ENCODE measurements at places on chromosomes 1 and 21.

DNA sequence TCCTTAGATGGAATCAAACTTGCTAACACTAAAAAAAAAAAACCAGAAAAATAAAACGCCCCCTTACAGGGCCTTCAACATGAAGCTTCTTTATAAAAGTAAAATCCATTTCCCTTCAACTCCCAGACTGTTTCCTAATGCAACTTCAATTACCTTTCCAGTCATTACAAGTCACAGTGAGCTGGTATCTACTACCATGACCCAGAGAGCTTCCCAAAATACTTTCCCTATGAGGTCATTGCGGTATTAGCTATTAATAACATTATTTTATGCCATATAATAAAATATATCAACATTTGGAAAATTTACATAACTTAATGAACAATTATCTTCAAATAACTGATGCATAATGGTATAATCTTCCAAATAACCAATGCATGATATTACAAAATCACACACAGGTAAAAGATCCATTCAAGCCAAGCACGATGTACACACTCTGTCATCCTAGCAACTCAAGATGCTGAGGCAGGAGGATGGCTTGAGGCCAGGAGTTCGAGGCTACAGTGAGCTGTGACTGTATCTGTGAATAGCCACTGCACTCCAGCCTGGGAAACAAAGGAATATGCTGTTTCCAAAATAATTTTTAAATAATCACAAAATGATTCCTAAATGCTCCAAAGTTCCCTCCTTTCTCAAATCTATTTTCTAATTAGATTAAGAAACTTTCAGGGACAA is 24.1 kb downstream of the EIF4G3 start:
- no peak for DNase-seq

DNA sequence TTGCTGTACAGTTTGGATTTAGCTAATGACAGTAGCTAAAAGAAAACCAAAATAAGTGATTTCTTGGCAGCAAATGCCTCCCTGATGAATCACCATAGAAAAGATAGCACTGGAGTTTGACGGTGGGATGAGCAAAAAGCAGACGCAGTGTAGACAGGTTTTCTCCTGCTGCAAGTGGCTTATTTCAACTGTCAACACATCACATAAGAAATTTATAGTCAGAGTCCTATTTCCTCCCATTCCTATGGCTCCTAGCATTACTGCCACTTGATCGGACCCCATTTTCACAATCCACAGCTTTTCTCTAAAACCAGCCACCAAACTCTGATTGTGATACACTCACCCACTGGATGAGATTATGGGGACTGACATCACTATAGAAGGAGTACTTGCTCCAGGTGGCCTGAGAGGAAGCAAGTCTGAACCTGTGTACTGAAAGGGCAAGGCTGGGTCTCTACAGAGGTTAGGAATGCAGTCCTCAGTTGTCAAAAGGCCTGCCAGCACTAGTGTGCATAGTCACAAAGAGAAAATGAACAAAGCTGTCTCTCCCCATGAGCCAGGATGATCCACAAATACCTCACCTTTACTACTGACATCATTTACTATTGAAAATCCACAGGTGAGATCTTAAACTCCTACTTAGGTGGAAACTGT is 359.8 kb downstream of the LTN1 start:
- DNase-seq: peak; percentile 71

DNA sequence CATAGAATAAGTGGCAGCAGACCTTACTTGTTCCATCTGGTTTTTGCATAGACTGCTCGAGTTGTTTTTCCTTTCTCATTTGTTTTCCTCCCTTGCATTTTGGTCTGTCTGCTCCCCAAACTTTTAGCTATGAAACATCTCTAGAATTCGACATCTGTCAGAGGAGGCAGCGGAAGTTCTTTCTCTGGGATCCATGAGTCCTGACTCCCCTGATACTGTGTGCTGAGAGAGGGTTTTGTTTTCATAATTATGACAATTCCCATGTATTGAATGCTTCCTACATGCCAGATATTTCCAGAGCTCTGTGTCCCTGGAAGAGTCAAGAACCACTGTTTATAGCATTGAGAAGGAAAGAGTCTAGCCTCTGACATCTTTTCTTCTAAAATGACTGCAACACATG is 172.6 kb downstream of the KIF26B start:
- no peak for DNase-seq

DNA sequence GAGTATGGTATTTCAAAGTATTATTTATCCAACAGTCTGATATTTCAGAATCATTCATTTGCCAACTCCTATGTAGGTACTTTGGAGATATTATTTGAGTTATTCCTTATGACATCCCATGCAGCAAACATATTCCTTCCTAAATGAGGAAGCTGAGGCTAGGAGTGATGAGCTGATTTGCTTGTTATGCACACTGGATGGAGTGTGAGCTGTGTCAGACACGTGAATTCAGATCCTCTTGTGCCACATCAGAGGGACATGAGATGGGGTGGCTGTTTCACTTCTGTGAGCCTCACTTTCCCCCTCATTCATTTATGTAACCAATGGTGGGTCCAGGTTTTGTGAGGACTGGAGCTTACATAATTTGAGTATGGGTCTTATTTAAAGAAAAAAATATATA is 215.9 kb downstream of the DISC1 start:
- no peak for DNase-seq

GRCh38 chr1:20160034-20160433 is 20.9 kb downstream of the PLA2G2F start:
- no peak for DNase-seq

DNA sequence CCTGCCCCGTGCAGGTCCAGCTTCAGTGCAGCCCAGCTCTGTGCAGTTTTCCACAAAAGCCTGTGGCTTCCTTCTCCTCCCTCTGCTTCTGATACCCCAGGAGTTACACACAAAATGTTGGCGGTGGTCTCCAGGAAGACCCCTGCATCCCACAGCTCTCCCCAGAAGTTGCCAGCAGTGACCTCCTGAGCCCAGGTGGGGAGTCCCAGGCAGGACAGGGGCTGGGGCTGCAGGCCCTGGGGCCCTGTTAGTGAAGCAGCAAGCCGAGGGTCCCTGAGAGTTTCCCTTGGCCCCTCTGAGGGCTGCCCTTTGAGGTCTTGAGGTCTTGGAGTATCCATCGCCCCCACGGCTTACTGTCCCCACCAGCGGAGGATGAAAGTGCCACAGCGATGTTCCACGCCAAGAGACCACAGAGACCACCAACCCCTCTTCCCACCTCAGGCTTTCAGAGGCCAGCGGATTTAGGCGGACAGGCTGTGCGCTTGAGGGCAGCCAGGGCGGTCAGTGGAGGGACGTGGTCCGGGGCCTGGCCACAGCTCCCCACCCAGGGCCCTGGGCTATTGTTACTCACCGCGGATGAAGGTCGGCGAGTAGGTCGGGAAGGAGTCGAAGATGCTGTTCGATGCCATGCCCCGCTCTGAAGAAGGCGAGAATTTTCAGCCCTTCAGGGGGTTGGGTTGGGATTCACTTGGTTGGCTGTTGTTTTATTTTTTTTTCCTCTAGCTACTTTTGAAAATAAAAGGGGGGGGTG is 34.0 kb upstream of the RUNX3 start:
- no peak for DNase-seq

- no peak for DNase-seq
Observed at GRCh38 chr21:42361286-42361685, 5.0 kb downstream of the TFF1 start.

GRCh38 chr1:26932531-26932930 is 11.0 kb downstream of the NUDC start:
- no peak for DNase-seq

DNA sequence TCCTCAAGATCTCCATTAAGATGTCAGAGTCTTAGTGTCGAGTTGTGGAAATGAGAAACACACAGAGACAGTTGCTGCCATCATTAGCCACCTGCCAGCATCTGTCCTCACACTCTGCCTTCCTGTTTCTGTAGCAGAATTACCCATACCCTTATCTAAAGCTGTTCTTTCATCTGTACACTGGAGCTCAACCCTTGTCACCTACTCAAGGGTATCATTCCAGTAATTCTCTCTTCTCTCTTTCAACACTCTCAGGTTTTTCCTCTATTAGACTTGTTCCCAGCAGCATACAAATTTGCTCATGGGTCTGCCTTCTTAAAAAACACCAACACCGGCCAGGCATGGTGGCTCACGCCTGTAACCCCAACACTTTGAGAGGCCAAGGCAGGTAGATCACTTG is 27.4 kb upstream of the RNF2 start:
- DNase-seq: no peak

DNA sequence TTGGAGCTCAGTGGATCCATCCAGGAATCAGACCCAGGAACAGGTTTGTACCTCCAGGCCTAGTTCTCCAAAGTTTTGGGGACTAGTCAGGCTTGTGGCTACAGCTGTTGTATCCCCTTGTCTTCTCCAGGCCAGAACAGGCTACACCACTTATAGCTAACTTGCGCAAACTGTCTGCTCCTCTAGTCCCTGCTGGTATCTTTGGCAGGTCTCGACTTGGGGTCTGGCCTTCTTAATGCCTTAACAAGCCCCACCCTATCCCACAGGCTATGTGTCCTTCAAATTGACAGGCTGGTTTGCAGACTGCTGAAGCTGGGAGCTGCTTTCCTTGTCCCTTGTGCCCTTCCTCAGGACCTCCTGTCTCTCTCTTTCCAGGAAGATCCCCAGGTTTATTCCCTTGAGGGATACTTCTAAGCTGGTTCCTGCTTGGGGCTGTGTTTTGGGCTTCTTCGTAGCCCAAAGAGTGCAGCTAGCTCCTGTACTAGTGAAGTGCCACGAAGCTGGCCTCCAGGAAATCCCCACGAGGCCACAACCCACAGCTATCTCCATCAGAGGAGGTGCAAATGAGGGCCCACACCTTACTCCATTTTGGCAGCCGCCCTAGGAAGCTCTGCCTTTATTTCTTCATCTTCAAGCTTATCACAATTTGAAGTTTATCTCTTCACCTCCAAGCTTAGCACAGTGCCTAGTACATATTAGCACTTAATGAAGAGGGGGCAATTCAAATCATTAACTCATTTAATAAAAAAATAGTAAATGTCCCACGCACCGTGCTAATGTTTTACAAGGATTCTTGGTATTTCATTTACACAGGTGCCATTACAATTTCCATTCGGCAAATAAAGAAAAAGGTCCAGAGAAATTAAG is 683 bp upstream of the DMAP1 start:
- no peak for DNase-seq

- DNase-seq: no peak
Observed at GRCh38 chr1:99850459-99851291, 514 bp downstream of the AGL start.

DNA sequence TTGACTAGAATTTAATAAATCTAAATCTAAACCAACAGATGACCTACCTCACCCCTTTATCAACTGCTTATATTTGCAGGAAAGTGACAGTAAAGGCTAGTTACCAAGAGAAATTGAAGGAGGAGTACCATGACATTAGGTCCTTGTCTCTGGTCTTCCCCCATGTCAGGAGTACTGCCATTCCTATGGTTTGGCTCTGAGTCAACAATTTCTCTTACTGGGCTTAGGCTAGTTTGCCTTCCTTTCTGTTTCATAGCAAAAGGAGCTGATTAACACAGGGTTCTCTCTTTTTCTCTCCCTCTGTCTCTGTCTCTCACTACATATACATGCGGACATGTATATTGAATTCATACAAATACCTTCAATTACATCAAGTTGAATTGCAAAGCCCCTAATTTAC is 579.9 kb downstream of the DPYD start:
- DNase-seq: no peak

GRCh38 chr1:76374086-76374485 is 299.5 kb downstream of the ST6GALNAC3 start:
- DNase-seq: no peak

DNA sequence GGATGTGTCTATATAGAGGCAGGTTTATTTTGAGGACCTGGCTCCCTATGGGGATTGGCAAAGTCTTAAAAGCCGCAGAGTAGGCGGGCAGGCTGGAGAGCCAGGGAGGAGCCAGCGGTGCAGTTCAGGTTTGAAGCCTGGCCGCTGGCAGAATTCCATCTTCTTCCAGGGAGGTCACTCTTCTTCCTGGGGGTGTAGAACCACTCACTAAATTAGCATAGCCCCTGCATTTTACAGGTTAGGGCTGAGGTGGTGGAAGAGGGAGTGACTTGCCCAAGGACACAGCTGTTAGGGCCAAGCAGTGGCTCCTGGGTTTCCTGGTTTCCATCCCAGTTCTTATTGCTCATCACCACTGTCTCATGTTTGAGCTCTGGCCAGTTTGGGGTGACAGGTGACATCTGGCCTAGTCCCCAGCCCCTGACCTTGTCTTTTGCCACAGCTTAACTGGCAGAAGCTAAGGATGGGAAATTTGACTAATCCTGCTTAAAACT is 1.4 kb downstream of the PINK1 start:
- DNase-seq: peak; percentile 80

DNA sequence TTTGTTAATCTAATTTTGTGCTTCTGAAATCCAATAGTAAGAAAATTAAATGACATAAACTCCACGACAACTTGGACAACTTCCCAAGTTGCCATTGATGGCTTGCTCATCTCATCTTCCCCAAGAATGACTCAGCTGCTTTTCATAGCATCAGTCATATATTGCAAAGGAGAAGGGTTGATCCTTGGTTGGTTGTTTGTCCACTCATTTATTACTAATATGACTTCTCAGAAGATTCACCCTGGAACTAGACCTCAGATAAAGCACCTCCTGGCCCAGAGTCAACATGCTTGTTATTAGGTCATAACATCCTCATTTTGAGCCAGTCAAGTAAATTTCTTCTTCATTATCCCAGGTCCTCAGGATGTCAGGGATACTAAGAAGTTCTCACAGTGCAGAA is 2.3 kb upstream of the LCE3D start:
- no peak for DNase-seq

GRCh38 chr1:61152066-61152465 is 69.7 kb downstream of the NFIA start:
- DNase-seq: no peak

- DNase-seq: peak; percentile 96
Observed at GRCh38 chr1:42816585-42817439, at the start of the genes ERMAP and SVBP. Gene ERMAP, plus strand, starts transcription at chr1:42817122. Its CDS starts 13,327 bp downstream, at chr1:42830449. Gene SVBP, minus strand, starts transcription at chr1:42817397. Its CDS starts 853 bp downstream, at chr1:42816544.

GRCh38 chr1:204947338-204947737 is 76.7 kb downstream of the NFASC start:
- no peak for DNase-seq

- no peak for DNase-seq
Observed at GRCh38 chr1:109083923-109084322, 6.6 kb upstream of the TMEM167B start.

GRCh38 chr1:171343727-171344472 is 29.9 kb downstream of the FMO4 start:
- DNase-seq: no peak

DNA sequence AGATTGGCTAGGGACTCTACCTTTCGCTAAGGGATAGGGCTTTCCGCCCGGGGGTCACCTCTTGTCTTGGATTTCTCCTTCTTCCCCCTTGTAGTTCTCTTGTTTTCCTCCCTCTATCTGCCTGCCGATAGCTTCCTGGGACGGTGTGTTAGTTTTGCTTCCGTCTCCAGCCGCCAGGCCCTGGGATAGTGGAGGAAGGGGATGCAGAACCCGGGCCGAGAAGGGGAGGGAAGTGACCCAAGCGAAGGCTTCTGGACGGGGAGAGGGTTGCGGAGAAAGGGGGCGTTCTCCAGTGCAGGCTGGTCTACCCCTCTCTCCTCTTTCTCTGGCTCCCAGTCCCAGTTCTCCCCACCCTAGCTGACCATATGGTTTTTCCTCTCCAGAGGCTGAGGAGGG is 871 bp downstream of the TUFT1 start:
- DNase-seq: peak; percentile 73

GRCh38 chr1:230763927-230764591 is 16.9 kb downstream of the CAPN9 start:
- DNase-seq: no peak
